LHCN-M2 (cell line): ENCODE measurements at places on chromosomes 4 and X. TPM values are rescaled to one million over a fixed set of nuclear protein-coding genes. Genes with fewer than 3 reads are reported as not detected.

Gene TRIM60
- not detected in 2 replicates for total RNA-seq

GRCh38 chrX:74536152-74536831, 78.1 kb downstream of the RLIM start:
- peak; percentile 87 for DNase-seq

Gene ARR3
- not detected in 2 replicates for total RNA-seq

DNA sequence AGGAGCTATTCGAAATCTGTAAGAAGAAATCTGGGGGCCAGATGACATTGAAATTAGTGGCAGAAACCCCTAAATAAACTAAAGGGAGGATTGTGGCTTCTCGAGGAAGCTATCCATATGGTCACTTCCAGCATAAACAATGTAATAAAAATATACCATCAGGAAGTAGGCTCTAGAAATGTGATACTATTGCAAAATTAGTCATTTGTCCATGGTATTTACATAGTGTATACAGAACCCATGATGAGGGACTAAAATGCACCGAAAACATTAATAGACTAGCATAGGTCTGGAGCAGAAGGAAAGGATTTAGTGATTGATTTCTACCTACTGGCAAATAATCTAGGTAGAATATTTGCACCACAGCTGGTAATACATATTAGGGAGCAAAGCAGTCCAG, 1344.0 kb downstream of the FSTL5 start:
- DNase-seq, result no peak

- no peak for DNase-seq
These were observed 97.8 kb upstream of the GPC4 start for GRCh38 chrX:133513123-133513522.

DNA sequence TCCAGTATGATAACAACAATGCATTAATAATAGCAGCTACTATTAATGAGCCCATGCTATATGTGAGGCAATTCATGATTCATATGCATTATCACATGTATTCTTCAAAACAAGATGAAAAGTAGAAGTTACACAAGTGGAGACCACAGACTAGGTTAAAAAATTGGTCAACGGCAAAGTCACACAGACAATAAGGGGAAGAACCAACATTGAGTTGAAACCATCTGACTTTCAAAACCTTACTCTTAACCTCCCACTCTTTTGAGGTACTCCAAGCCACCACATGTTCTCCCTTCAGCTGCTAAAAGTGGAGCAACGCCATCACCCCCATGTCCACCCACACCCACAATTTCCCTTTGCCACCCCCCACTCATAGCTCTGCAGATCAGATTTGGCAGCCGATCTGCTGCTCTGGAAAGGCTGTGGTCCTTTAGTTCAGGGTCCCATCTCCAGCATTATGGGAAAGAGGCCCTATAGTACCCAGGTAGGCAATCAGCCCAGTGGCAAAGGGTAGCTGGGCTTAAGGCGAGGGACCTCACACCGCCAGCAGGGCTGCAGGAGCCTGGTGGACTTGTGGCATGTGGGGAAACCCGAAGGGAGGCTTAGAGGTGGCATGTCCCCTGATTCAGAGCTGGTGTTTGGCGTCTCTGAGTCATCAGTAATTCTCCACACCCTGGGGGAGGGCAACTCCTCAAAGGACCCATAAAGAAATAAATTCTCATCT, 33.5 kb upstream of the CYBB start:
- peak; percentile 1 for DNase-seq

Gene ADH1A
- total RNA-seq, result not detected in 2 replicates

GRCh38 chrX:26522501-26522900, 306.5 kb downstream of the MAGEB5 start:
- no peak for DNase-seq

DNA sequence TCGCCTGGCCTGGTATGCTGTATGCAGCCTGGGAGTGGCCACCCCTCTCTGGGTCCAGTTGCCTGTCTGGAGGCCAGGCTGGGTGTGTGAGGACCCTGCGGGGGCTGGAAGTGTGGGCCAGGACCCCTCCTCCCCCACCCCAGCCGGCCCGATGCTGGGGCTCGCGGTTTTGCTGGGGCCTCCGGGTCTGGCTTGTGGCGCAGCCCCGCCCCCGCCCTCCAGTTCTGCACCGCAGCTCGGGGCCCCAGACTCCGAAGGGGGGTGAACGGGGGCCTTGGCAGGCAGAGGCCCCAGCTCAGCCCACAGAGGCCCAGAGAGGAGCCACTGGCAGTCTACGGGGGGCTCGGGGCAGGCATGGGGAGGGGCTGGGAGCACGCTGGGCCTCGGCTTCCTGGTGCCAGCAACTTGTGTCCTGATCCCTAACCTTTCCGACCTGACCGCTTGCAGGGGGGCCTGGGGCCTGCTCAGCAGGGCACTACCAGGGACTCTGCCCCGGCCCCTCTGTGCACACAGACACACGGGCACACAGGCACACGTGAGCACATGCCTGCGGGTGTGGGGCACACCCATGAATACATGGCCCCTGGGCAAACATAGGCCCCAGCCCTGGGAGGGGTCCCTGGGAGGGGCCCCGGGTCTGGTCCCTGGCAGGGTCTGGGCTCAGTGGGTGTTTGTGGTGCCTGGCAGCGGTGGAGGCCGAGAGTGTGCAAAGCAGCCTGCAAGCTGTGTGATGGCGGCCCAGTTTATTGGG, 21.4 kb upstream of the FGFR3 start:
- no peak for DNase-seq

DNA sequence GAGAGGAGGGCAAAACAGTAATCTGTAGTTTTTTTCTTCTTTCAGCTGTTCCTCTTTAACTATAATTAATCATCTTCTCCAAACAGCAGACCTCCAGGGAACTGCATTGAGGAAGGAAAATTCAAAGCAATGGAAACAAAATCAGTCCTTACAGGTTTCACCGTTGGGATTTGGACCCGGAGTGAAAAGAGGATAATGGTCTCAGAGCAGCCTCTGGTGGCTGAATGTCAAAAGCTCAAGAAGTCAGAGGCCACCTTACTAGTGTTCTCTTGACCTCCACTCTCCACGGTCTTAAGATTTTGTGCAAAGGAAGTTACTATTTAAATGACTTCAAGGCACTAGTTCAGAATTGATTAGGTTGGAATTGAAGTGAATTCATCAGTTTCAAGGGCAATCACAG, 16.0 kb upstream of the MID1 start:
- peak; percentile 88 for DNase-seq

DNA sequence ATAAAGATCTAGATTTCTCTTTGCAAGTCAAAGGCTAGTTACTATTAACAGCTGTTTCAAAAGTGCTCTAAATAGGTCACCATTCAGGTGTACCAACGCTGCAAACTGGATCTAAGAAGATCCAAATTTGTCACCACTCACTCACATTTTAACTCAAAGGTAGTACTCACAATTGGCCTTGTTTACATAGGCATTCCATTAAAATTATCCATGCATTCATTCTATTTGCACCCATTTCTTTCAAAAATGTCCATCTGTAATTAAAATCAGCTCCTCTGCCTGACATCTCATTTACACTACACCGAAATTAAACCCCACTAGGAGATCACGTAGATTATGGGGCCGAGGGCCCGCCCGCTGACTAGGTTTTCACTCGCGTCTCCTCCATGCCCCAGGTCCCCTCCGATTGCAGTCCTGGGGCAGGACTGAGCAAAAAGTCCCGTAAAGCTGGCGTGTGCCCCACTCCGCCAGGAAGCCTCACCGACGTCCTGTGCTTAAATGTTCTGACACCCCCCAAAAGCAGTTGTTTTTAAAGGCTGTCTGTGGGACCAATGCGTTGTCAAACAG, 1.3 kb upstream of the ING2 start:
- DNase-seq, result no peak

GRCh38 chrX:132119821-132120515, 7.9 kb downstream of the FRMD7 start:
- DNase-seq, result no peak

DNA sequence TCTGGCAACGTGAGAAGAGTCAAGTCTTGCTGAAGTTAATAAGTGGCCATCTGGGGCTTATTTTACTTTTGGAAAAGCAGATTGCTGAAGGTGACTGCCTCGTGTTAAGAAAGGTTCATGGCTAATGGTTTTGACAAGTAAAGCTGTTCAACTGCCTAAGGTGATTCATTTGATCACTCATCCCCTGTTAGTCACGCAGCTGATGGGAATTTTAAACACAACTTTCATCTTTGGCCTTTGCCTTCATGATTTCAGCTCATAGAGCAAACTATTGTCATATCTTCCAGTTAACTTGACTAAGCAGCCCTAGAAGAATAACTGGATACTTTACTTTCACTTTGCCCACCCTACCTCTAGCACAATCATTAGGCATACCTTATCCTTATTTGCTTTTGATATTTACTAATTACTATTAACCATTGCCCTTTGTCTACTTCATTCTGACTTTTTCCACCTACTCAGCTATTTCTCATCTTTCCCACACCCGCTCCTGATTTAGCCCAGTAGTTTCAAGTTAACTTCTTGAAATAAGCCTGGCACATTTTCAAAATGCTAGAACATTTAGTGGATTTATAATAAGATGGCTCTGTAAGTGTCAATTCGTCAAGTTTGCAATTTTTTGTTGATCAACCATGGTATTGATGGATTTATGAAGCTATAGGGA, 170.6 kb upstream of the S100G start:
- peak; percentile 80 for DNase-seq

- no peak for DNase-seq
These were observed 63.4 kb downstream of the FHDC1 start for GRCh38 chr4:152999346-153000075.

Gene TMEM47
- 44.5 and 54.7 TPM in 2 replicates for total RNA-seq
